Stimulated activated CD4-positive, alpha-beta T cell treated with anti-CD3 and anti-CD28 coated beads, Interleukin-1b, Interleukin-23, amount 100 ng/mL, for 48 hours (primary cell): ENCODE measurements at places on chromosomes 3 and 15.
A peak's percentile ranks its signal among the peaks of the same experiment; 100 is the strongest.

- DNase-seq: peak; percentile 62
Measured at GRCh38 chr15:28098766-28099554, at the start of gene OCA2. Gene OCA2, minus strand, starts transcription at chr15:28099315. Its CDS starts 17,441 bp downstream, at chr15:28081874.

DNA sequence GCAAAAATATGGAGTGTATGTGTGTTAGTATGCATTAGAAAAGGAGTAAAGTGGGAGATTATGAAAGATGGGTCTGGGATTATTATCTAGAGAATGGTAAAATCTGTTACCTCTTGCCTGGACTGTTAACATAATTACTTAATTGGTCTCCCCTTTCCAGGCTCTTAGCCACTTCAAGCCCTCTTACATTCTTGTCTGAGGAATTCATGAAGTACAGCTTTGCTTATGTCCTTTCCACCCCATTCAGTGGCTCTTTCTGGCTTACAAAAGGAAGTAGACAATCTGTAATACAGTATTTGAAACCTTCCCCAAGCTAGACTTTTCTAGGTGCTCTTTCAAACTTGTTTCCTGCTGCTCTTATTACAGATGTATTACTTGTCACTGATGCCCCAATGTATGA, 129.8 kb downstream of the MBNL1 start:
- no peak for DNase-seq

DNA sequence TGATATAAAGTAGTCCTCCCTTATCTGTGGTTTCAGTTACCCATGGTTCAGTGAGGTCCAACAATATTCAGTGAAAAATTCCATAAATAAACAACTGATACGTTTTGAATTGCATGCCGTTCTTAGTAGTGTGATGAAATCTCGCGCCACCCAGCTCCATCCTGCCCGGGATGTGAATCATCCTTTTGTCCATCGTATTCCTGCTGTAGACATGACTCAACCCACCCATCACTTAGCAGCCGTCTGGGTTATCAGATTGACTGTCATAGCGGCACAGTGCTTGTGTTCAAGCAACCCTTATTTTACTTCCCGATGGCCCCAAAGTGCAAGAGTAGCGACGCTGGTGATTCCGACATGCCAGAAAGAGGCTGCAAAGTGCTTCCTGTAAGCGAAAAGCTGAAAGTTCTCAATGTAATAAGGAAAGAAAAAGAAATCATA, 48.0 kb upstream of the MEX3B start:
- DNase-seq: no peak

DNA sequence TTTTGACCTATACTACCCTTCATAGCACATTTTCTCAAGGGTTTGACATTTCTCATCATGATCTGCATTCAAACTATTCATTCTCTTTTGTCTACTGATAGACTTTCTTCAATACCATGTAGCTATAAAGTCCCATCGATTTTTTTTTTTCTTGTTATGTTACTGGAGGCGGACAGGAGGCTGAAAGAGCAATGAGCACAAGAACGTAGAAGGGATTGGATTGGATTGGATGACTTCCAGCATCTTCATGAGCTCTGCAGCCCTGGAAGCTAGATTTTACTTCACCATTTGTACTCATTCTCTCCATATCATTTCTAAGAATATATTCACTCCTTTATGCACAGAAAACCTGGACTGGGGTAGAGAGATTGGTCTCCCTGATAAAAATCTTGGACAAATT, 43.2 kb downstream of the DUT start:
- no peak for DNase-seq

GRCh38 chr3:71503525-71504249, 79.8 kb downstream of the FOXP1 start:
- no peak for DNase-seq

DNA sequence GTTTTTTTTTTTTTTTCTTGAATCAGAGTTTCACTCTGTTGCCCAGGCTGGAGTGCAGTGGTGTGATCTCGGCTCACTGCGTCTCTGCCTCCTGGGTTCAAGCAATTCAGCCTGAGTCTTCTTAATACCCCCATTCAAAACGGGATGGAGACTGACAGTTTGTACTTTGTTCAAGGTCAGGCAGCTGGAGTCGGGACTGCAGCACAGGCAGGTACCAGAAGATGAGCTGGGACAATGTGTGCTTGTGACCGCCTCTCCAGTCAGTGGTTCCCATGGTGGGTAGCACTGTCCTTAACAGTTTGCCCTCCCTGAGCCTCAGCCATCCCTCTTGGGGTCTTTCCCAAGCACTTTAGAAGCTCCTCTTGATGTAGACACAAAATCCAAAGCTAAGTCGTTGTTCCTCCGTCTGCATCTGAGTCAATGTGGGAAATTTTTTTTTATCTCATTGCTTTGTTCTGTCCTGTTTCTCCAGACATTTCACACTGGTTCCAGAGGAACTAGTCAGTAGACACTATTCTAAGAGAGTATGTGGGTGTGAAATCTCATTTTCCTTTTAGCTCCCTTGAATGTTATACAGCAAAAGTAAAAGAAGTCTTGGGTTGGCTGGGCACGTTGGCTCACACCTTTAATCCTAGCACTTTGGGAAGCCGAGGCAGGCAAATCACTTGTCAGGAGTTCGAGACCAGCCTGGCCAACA, 5.3 kb upstream of the TTLL13 start:
- DNase-seq: no peak

GRCh38 chr3:133833267-133833666, 27.7 kb downstream of the SRPRB start:
- no peak for DNase-seq

DNA sequence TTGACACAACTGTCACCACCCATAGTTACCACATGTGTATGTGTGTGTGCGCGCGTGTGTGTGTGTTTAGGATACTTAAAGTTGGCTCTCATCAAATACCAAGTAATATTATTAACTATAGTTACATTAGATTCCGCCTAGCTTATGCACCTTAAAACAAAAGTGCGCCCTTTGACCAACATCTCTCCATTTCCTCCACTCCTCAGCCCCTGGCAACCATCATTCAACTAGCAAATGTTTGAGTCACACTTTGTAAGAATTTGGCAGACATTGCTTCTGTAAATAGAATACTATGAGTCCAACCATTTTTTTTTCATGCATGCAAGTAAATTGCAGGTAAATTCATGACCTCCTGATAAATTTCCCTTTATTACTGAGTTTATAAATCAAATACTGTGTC, 169.3 kb downstream of the GBE1 start:
- DNase-seq: no peak

DNA sequence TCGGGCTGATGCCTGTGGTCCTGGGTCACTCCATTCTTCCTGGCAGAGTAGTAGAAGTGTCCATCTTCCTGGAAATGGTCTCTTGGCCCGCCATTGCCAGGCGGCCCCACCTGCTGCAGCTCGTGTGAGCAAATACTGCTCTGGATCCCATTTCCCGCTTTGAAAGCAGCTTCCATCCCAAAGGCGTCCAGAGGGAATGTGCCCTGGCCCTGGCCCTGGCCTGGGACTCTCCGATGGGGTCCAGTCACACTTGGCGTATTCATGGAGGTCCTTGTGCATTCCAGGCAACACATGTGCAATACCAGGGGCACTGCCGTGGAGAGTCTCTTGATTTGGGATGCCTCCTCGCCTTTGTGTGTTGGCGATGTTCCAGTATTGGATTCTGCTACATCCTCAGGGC, 111.1 kb downstream of the SNRPN start:
- no peak for DNase-seq

GRCh38 chr3:72375237-72376076, 472.8 kb downstream of the SHQ1 start:
- DNase-seq: peak; percentile 54

DNA sequence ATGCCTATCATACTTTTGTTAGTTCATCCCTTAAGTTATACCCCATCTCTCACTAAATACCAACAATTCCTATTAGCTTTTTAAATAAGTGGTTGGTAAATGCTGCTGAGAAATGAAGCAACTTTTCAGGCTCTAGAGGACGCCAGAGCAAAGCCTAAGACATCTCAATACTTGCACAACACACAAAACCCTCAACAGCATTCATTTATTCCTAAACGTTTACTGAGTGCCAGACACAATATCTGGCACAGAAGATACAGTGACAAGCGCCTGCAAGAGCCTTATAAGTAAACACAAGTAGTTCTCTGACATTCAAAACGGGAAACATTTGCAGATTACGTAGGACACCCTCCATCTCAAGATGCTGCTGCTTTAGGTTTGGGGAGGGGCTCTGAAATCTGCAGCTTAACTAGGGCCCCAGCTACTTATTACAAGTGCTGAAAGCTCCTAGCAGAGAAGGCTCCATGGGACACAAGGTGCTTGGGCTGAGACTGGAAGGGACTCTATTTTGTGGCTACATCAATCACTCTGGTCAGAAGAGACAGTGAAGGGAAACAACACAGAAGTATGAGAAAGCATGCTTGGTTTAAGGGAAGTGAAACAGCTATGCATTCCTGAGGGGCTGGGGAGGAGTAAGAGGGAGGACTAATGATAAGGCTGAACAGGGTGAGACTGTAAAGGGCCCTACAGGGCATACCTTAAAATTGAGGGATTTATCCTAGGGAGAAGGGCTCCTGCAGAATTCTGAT, 311.3 kb downstream of the PLCL2 start:
- no peak for DNase-seq

DNA sequence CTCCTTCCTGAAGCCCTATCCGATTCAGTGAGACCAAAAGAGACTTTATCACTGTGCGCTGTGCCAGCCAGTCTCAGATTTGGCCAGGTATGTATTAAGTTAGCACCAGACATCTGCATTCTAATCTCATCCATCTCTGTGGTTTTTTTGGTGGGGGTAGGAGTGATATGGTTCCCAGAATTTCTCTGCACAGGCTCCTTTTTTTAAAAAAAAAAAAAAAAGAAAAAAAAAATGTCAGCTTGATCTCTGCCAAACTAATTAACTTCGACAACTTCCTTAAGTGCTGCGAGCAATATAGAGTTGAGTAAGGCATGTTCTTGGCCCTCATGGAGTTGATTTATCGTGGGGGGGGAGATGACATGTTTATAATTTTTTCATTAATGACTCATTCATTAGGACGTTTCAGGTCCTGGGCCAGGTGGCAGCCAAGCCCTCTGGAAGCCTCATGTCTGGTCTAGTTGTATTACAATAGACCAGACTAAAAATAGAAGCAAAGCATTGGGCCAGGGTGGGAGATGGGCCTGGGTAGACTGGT, 12.9 kb downstream of the SLCO3A1 start:
- no peak for DNase-seq

- no peak for DNase-seq
Measured at GRCh38 chr15:68612979-68613740, 34.4 kb downstream of the CORO2B start.

DNA sequence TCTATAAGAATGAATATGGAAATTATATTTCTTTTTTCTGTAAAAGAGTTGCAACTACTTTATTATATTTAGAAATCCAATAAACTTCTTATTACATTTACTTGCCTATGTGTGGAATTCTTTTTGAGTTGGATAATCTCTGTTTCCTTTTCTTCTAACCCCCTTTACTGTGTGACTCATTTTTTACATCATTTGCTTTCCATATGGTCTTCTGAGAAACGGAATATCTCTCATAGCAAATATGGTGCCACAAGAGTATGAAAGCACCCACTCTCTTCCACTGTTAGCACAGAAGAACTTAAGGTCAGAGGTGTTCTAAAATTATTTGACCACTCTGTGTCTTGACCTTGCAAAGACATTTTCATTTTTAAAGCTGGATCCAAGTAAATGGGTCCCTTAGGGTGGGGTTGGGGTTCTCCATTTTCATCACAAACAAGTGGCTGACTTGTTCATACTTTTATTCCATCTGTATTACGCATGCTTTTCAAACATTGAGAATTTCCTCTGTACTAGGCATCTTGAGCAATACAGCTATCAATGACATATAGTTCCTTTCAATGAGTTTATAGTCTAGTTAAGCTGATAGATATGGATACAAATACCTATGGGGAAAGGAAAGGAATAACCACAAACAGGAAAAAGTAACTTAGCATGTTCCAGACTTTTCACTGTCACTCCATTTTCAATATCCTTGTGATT, 281.1 kb upstream of the TPRG1 start:
- no peak for DNase-seq

GRCh38 chr3:57164217-57164656, 916 bp downstream of the IL17RD start:
- no peak for DNase-seq

GRCh38 chr15:63176302-63176701, 13.1 kb upstream of the RAB8B start:
- DNase-seq: no peak

DNA sequence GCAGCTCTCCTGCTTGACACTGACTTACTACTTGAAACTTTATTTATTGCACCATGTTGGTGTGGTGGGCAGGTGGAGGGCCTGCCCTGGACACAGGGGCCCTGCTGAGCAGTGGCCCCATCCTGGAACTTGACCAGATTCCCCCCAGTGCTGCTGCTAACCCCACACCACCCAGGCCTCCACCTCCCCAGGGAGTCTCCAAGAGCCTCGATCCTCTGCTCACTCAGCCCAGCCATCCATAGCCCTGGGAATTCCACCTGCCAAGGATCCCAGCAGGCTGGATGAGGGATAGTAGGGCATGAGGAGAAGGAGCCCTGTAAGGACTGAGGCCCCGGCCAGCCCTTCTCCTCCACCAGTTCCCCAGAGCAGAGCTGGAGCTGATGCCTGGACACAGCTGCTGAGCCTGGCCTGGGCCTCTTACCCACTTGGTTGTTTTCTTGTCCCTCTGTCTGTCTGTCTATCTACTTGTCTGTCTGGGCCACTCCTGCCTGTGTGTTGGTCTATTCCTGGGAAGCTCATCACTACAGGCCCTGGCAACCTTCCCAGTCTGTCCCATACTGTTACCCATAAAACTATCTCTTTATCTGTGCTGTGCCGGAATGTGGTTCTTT, 2.8 kb downstream of the CHAC1 start:
- no peak for DNase-seq

DNA sequence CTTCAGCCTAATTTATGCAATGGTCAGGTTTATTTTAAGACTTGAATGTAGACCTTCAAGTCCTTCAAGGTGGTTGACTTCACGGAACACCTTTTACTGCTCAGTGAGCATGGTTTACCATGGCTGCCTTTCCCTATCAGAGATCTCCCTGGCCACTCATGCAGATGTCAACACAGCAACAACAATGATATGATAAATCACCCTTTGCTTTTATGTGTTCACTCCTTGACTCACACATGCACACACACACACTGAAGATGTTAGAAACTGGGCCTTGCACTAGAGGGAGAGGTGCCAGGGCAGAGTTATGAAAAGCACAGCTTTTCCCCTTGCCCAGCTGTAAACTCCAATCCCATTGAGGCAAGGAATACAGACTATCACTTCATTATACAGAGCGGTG, 134.4 kb downstream of the WNT5A start:
- no peak for DNase-seq

GRCh38 chr3:178685591-178685906, 149.3 kb downstream of the KCNMB2 start:
- DNase-seq: no peak
